Progenitor cell of endocrine pancreas (in vitro differentiated cells): ENCODE measurements at places on chromosomes 2 and 18.

DNA sequence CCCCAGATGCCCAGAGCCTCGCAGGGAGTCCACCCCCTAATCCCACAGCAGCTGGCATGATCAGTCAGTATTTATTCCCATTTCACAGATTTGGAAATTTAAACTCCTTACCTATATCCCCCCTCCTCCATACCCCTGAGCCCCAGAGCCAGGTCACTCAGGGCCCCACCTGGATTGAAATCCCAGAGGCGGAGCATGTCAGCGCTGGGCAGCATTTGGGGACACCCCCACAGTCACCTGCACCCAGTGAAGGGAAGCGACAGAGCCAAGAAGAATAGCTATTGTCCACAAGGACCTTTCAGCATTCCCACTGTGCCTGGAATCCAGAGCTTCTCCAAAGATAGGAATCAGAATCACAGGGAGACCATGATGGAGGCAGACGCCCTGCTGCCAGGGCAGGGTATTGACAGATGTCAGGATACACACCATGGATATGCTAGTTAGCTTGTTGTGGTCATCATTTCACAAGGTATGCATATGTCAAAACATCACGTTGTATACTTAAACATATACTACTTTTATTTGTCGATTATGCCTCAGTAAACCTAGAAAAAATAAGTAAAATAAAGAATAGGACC is 968 bp upstream of the ASTL start:
- no peak for DNase-seq

DNA sequence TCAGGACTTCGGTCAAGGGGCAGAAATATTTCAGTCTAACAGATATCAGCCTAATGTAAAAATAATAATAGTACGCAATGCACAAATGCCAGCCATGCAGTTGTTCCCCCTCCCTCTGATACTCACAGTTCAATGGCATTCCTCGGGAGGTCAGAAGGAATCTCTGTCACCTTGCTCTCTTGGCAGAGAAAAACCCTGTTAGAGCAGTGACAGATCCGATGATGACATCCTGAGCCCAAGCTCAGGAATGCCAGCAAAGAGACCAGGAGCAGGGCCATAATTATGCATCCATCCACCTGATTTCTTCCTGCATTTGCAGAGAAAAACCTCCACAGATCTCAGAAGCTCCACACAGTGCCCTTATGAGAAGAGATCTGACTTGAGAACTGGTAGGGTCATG is at the start of gene FSHR:
TSS of gene FSHR (minus strand) at position 376 of the 400 bp plus-strand sequence. CDS start at position 278, 98 bp downstream.
- no peak for DNase-seq

DNA sequence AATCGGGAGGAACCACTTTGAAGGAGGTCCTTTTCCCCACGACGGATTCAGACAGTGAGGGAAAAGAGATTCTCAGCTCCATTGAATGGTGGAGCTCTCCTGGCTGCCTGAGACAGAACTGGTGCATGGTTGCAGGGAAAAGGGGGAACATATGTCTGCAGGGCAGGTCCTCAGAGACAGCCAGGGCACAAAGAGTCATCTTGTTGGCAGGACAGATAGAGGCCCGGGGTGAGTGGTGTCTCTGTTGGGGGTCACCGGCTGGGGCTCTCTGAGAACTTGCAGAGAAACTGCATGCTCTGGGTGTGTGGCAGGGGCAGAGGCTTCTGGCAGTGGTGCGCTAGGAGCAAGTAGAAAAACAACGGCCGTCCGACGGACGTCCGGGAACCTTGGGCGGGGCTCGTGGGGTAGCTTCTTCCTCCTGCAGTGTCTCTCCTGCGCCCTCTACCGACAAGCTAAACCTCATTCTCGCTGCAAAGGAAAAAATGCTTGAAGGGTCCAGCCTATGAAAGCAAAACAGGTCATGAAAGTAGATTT is 94.3 kb downstream of the CDCA7 start:
- DNase-seq: peak; percentile 54

DNA sequence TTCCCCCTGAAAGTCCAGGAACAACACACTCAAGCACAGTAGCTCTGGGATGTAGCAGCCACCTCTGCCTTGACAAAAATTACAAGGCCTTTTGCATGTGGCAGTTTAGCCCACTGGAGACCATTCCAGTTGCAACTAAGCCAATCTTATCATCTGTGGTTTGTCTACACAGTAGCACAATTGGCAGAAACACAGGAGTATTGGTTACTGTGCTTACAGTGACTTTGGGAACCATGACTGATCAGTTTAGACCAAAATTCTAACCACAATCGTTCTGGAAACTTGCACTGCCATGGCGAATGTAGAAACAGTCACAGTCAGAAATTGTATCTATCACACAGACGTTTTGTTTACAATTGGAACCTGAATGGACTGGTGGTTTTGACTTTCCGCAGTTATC is 403.7 kb upstream of the MEIS1 start:
- DNase-seq: no peak

GRCh38 chr18:30328839-30329238 is 713.7 kb downstream of the DSC3 start:
- DNase-seq: no peak

DNA sequence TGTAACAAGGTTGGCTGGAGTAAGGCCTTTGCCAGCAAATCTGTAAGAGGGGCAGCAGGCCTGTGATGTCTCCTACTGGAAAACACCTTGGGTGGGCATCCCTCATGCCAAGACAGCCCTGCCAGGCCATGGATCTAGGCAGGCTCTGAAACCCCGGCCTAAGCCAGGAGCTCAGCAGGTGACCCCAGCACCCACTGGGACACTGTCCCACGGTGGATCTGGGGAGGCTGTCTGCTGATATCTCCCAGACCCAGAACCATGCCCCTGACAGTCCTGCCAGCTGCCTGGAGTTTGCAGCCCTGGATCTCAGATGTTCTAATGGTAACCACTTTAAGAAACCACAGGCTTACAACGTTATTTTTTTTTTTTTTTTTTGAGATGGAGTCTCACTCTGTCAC is 117.7 kb downstream of the ZNF516 start:
- no peak for DNase-seq

GRCh38 chr2:75375646-75376582 is 176.6 kb upstream of the TACR1 start:
- DNase-seq: no peak

GRCh38 chr2:114543236-114543766 is 100.9 kb downstream of the DPP10 start:
- no peak for DNase-seq

DNA sequence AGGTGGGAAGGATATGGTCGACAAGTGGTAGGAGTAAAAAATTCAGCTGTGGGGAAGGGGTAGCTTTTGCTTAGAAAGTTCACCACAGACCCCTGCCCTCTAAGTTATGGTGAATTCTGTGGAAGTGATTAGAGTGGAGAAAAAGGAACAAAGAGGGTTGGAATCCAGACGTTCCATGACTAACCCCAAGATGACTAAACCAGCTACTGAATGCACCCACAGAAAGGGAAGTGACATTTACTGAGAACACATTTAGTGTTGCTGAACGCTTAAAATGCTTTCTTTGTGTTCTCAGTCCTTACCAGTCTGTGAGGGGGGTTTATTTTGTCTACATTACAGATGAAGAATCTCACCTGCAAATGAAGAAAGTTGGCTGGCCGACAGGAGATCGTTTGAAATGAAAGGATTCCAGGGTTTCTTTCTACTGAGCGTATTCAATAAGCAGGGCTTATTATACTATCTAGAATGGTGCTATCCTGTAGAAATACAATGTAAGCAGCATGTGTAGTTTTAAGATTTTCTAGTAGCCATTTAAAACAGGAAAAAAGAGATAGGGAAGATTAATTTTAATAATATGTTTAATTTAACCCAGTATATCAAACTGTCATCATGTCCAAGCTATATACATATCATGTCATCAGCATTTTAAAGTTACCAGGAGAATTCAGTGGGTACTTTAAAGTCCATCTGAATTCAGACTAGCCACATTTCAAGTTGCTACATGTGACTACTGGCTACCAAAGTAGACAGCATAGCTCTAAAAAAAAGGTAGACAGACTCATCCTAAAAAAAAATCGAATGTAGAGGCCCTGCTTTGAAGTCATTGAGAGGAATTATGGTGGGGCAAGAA is 60.1 kb downstream of the LIMS1 start:
- no peak for DNase-seq

DNA sequence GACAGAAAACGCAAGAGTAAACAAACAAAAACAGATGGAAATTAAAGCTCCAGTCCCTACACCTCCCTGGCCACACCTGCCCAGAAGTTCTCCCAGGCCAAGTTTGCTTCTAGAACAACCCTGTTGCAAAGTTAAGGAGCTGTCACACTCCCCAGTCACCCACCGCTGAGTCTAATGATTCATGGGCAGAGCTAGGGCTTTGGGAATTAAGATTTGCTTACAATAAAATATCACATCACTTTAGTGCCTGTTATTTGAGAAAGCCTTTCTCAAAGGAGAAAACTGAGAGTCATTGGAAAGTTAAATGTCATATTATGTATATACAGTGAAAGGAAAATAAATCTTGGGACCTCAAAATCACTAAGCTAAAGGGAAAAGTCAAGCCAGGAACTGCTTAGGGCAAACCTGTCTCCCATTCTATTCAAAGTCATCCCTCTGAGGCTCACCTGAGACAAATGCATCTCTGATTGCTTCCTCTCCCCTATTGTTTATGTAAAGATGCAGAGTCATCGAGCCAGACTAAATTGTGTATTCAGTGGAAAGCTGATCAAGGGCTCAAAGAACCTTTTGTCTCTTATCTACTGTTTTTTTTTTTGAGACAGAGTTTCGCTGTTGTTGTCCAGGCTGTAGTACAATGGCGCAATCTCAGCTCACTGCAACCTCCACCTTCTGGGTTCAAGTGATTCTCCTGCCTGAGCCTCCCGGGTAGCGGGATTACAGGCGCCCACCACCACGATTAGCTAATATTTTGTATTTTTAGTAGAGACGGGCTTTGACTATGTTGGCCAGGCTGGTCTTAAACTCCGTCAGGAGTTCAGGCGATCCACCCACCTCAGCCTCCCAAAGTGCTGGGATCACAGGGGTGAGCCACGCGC is 2.8 kb downstream of the CRYGB start:
- DNase-seq: no peak

DNA sequence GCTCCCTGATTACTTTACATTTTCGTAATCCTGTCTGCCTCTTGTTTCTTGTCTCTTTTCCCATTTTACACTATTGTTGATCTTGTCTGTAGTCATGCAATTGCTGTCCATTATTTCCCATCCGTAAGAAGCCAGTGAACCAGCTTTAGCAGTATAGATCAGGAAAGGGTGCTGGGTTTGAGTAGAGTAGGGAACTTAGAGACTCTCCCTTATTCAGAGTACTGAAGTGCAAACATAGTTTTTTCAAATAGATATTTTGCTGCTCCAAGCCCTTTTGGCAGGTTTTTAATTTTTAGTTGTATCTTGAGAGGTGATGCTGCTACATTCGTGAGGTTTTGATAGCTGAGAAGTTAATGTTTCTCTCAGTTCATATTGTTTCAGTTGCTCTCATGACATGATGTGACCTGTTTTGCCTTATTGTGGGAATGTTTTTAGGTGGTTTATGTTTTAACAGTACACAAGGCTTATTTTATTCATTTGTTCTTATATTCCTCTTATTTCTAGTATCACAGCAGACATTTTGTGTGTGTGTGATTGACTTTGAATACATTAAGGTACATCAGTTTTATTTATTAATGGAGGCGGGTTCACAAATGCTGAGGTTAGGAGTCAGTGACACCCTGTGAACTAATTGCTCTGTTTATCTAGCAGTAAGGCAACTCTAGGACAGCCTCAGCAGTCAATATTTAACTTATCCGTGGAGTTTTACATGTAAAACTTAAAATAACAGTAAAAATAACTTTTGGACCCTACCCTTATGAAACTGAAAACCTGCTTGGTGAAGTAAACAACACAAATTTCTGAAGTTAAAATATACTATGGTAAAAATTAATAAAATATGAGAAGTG is 118.4 kb downstream of the ZNF407 start:
- DNase-seq: no peak
